ENCODE measurements at places on chromosomes 2 and 18.

DNA sequence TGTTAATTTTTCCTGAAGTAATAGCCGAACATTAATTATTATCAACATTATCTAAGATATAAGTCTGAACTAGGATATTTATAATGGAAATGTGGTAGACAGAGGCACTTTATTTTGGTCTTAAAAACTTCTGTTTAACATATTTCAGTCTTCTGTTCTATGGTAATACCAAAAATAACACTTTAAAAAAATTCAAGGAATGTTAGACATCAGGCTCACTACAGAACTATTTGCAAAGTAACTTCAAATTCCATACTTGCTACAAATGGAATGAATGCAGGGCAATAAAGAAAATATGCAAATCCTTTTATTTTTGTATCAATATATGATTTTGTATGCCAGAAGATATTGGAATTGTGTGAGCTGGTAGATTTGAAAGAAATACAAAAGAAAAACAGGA lies 345.5 kb upstream of the DSEL start:
- no peak for DNase-seq

DNA sequence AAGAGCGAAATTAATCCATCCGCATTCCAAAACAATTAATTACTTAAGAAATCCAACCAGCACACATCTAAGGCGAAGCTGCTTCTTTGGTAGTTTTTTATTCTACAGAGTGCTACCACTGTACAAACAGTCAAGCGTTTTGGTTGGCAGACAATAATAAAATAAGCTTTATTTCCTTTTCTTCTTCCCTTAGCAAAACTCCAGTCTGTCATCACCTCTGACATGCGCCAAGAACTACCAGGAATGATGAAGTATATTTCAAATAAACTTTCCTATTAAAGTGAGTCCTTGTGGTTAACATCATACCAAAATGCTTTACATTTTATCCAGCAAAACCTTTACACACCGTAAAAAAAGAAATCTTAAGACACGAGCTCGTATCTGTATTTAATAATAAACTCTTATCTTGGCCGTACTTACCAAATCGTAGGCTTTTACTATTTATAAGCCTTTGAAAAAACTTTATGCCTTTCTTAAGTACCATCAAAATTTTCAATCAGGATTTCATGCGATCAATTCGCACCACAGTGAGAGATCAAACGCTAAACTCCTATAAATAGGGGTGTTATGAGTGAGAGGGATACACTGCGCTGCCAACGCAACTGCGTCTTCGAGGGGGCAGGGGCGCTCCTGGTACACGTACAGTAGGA lies 1.3 kb downstream of the ATL2 start:
- DNase-seq, result no peak

GRCh38 chr2:157989227-157989626 lies 112.4 kb upstream of the UPP2 start:
- no peak for DNase-seq

DNA sequence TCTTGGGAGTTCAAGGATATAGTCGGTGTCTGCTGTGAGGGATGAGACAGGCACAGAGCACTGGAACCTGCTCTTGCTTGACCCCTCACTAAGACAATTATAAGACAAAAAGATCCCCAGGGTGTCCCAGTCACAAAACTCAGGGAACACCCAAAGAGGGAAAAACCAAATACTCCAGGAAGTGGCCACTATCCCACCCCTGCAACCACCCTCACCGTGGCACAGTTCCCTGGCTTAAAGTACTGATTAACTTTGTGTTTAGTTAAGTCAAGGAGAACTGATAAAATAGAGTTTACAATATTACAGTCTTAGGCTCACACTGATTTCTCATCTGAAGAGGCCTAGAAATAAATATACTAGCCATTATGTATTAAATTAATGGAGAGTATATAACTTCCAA lies 13.5 kb downstream of the IL36B start:
- DNase-seq, result no peak

DNA sequence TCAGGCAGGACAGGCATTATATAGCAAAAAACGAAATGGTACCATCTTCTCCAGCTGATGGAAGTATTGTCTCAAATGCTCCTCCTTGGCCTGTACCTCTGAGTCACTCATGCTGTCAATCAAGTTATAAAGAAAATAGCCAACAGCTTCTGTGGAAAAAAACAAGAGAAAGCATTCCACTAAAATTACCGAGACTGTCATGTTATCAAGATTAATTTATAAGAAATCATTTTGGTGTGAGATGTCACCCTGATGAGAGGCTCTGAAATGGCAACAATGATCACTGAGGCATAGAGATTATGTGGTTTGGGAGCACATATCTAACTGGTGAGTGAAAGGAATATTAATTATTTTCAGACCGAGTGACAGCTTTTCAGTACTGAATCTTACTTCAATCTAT lies 47.4 kb downstream of the LRPPRC start:
- DNase-seq, result no peak

DNA sequence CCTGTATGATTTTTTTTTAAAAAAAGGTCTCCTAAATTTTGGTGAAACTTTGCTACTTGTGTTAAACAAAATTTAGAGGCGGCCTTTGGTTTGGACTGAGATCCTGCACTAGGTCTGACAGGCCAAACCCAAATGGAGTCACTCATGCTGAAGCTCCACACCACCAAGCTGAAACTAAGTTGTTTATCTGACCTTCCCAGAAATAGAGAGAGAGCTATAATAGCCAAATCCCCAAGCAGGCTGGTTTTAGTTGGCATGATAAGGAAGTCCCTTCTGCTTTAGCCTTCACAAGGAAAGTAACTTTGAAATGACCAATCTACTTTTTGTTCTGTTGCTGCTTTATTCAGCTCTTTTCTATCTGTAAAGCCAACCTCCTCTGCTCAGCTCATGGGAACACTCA lies 17.1 kb upstream of the THUMPD2 start:
- DNase-seq, result no peak

DNA sequence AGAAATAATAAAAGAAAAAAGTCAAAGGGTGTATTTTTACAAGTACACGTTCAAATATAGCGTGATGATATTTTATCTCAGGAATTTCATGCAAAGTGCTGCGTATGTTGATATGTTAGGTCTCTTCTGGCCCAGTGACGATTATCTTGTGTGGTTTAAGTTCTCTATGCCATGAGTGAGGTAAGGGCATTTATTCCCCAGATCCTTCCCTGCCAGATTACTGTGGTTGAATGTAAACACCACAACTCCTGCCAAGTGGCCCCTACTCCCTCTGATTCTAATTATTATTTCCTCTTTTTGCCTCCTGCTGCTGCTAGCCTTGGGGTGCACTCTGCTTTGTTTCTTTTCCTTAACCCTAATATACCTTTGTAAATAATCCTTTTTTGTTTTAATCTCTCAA lies 12.2 kb downstream of the SCN2A start:
- no peak for DNase-seq

- no peak for DNase-seq
These were observed 30.5 kb downstream of the NOL4 start for GRCh38 chr18:34194239-34194638.

GRCh38 chr18:49114556-49114955 lies 163.8 kb upstream of the SMAD7 start:
- DNase-seq, result no peak

GRCh38 chr2:144489315-144489916 lies 30.5 kb downstream of the ZEB2 start:
- no peak for DNase-seq

DNA sequence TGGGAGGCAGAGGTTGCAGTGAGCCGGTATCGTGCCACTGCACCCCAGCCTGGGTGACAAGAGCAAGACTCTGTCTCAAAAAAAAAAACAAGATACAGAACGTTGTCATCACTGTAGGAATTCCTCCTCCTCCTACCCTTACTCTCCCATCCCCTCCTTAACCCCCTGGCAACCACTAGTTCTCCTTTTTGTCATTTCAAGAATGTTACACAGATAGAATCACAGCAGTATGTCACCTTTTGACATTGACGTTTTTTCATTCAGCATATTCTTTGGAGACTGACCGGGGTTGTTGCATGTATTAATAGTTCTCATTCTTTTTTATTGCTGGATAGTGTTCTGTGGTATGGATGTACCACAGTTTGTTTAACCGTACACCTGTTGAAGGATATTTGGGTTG lies 32.4 kb downstream of the TTLL4 start:
- peak; percentile 18 for DNase-seq

GRCh38 chr2:163655667-163656066 lies 80.1 kb downstream of the FIGN start:
- DNase-seq, result no peak

DNA sequence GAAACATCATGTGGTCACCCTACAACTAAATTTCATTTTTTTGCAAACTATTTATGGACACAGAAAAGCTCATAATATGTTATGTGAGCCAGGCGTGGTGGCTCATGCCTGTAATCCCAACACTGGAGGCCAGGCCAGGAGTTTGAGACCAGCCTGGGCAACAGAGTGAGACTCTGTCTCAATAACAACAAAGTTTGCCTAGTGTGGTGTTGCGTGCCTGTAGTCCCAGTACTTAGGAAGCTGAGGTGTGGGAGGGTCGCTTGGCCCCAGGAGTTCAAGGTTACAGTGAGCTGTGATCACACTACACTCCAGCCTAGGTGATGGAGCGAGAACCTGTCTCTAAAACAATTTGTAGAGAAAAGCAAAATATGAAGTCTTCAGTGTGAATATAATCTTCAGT lies 5.8 kb downstream of the IAH1 start:
- DNase-seq, result no peak

- no peak for DNase-seq
These were observed 145.0 kb upstream of the GYPC start for GRCh38 chr2:126510960-126511359.

All from activated CD4-positive, alpha-beta T cell treated with anti-CD3 and anti-CD28 coated beads, Interleukin-2, Interleukin-6, amounts not matched to agents 100 ng/mL and 50 ng/mL, durations not matched to agents 16 hours and 8 hours (primary cell).